ENCODE measurements at places on chromosomes 4 and X.
A peak's percentile ranks its signal among the peaks of the same experiment; 100 is the strongest.

- DNase-seq: no peak
Observed at GRCh38 chr4:159777689-159778088, 674.8 kb downstream of the RAPGEF2 start.

GRCh38 chr4:74969507-74970474 lies 36.9 kb downstream of the PARM1 start:
- DNase-seq: peak; percentile 34

DNA sequence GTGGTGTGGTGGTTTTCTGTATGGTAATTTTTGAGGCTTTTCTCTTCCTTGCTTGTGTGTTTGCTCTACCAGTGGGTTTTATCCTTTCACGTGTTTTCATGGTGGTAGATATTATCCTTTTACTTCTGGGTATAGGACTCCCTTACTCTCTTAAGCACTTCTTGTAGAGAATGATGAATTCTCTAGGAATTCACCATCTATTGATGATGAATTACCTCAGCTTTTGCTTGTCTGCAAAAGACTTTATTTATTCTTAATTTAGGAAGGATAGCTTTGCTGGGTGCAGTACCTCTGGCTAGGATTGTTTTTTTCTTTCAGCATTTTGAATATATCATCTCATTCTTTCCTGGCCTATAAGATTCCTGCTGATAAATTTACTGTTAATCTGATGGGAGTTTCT lies 415.3 kb downstream of the PDGFC start:
- no peak for DNase-seq

GRCh38 chrX:136810493-136810892 lies 29.8 kb upstream of the ARHGEF6 start:
- no peak for DNase-seq

DNA sequence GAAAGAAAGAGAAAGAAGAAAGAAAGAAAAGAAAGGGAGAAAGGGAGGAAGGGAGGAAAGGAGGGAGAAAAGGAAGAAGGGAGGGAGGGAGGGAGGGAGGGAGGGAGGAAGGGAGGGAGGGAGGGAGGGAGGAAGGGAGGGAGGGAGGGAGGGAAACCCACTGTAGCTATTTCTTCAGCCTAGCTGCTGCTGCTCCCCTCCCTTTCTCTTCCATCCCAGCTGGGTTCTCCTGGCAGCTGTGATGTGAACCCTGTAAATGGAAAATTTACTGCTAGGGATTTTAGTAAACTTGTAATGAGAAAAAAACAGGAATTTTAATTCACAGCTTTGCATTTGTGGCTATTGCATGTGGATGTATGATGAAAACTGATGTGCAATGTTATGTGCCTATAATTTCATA lies 8.0 kb downstream of the NR0B1 start:
- no peak for DNase-seq

GRCh38 chr4:187236209-187236890 lies 512.7 kb upstream of the FAT1 start:
- no peak for DNase-seq

DNA sequence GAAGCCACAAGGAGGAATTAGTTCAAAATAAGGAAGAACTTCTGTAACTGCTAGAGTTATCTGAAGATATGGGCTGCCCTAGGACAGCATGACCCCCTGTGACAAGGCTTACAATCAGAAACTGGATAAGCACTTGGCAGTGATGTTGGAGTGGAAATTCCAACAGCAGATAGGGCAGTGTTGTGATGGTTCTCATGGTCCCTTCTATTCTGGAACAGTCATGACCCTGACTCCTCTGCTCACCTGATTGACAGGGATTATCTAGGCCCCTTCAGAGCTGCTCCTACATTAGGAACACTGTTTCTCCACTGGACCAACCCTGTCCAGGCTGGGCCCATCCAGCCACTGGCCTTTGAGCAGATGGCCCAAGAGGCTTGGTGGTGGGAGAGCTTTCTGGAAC lies 17.9 kb downstream of the NALF2 start:
- no peak for DNase-seq

- DNase-seq: no peak
Observed at GRCh38 chrX:28595346-28595745, 8.1 kb downstream of the IL1RAPL1 start.

GRCh38 chr4:74838746-74839370 lies 44.5 kb upstream of the BTC start:
- DNase-seq: no peak

DNA sequence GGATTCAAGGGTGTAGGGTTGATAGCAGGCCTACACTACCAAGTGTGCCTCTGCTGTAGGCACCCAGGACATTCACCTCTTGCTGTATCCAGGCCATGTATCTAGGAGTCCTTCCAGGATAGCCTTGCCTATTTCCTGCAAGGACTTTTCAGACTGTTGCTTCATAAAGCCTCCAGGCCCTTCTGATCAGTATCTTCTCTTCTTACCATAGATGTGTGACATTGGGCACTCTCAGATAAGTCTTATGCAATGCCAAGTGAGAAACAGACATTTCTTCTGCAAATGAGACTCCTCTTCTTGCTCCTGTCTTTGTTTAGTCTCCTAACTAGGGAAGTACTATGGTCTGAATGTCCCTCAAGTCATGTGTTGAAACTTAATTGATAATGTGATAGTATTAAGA lies 386.8 kb downstream of the ANKRD50 start:
- no peak for DNase-seq

DNA sequence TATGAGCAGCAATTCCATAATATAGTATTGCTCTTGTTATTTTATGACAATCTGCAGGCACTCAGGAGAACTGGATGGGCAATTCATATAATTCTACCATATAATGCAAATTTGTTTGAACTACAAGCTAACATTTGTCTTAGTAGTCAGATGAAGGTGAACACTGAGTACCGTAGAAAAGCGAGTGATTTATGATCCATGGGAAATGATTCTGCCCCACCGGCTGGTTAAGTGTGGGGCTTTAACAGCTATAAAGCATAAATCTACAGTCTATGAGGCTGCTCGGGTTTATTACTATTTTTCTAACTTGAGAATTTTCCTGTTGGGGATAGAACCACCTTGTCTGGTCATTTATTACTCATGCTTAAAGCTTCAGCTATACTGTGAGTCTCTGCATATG lies 275.5 kb downstream of the PCDH10 start:
- DNase-seq: no peak

- DNase-seq: no peak
Observed at GRCh38 chrX:16796298-16796697, 10.0 kb downstream of the TXLNG start.

- peak; percentile 52 for DNase-seq
Observed at GRCh38 chrX:135596495-135596894, 76.0 kb downstream of the INTS6L start.

DNA sequence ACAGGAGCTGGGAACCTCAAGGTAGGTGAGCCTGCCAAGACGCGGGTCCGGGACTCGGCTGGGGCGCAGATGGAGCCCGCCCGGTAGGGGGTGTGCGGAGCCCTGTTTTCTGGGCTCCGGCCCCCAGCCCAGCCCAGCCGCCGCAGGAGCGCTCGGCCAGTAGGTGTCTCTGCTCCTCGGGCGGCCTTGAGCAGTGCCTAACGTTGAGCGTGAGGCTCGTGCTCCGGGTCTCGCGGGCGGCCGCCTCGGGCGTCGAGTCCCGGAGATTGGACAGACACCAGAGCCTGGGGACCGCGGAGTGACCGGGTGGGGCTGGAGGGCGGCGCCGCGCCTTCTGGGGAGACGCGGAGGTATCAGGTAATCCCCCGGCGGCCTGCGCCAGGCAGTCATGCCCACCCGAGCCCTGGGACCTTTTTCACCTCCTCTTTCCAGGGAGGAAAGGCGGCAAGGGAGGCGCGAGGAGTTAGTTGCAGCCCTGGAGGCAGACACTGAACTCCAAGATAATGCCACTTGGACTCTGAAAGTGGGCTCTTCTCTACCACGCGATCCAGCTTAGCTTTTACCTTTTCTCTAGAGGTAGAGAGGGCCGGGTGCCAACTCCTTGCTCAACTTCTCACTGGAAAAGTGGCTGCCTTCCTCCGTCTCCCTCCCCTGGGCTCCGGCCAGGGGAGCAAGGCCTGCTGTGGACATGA lies 14.5 kb upstream of the FGG start:
- peak; percentile 78 for DNase-seq
